Neural crest cell (in vitro differentiated cells): ENCODE measurements at places on chromosomes 7 and 10. TPM values are rescaled to one million over a fixed set of nuclear protein-coding genes. Genes with fewer than 3 reads are reported as not detected.

- DNase-seq, result no peak
Measured at GRCh38 chr10:48251152-48251524, 23.4 kb downstream of the FRMPD2 start.

GPR37 gene
- 4.9 and 6.0 TPM in 2 replicates for total RNA-seq

DNA sequence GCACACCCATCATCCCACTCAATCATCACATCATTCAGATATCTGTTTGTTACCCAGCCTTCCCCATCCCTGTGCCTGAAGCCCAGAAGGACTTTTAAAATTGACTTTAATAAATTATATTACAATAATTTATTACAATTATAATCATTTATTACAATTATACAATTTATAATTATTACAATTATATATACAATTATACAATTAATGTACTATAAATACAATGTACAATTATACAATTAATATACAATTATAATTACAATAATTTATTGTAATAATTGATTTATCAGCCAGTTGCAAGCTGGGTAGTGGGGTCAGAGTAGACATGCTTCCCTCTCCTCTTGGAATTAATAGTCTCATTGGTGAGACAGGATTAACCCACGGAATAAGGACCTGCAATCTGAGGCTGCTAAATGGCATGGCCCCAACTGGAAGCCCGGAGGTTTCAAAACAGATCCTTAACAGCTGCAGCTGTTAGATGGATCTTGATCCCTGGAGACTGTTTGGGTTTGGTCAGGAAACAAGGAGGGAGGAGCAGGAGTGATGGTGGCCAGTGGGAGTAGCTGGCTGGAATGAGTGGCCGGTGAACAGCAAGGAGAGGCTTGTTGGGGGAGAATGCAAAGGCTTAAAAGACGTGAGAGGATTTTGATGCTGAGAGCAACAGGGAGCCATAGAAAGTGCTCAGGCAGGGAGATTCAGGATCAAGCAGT lies 402.8 kb upstream of the PODXL start:
- no peak for DNase-seq

RARRES2 gene
- 24.4 and 26.3 TPM in 2 replicates for total RNA-seq

- no peak for DNase-seq
Measured at GRCh38 chr10:81109200-81109752, 571.6 kb downstream of the SH2D4B start.

DNA sequence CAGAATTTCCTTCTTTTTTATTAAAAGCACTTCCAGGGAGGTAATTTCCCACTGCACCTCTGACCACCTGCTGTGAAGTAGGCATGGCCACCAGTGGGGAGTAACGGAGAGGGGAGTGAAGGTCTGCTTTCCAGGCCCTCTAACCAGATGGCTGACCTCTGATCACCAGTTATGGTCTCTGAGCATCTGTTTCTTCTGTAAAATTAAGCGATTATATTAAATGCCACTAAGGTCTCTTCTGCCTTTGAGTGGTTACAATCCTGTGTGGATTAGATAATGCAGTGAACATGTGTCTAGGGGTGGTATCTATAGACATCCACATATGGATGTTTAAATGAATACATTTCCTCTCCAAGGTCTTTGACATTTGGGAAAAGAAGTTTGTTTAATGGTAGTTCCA lies 199.6 kb downstream of the HERPUD2 start:
- DNase-seq, result no peak

TMEM270 gene
- not detected in 2 replicates for total RNA-seq

- no peak for DNase-seq
Measured at GRCh38 chr10:22491480-22491879, 146.2 kb downstream of the SPAG6 start.

DNA sequence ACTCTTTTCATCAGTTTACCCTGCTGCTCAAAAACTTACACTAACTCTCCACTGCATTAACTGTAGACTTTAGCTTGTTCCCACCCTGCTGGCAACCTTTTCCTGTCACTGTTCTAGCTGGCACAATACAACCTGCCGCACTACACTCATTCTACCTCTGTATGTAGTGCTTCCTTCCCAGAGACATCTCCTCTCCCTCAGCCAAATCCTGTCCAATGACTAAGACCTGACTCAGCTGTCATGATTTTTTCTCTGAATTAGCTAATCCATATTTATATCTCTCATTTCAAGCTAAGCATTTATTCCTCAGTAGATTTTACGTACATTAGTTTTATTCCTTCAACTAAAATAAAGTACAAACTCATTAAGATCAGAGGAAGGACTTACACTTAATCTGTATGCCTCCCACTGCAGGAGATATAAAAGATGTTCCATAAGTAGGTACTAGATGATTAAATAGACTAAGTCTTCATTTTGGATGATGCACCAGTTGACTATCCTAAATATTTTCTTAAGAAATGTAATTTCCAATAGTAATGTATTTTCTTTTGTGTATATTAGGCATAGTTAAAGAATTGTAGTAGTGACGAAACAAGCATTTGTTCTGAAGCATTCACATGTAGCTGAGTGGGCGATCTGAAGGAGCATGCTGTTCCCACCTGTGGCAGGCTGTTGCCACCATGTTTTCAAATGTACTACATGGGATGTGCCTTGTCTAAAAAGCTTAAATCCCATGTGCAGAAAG lies 189.1 kb downstream of the SKAP2 start:
- no peak for DNase-seq

DNA sequence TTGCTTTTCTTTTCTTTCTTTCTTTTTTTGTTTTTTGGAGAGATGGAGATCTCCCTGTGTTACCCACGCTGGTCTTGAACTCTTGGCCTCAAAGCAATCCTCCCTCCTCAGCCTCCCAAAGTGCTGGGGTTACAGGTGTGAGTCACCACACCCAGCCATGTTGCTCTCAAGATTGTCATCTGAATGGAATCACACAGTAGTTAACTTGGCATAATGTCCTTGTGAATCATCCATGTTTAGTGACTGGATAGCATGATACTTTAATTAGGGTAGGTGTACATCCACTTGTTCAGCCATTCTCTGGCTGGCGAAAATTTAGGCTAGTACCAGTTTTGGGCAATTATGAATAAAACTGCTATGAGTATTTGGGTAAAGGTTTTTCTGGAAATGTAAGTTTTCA lies 15.4 kb upstream of the GRB10 start:
- DNase-seq, result no peak

- no peak for DNase-seq
Measured at GRCh38 chr7:95863623-95864022, 91.3 kb downstream of the DYNC1I1 start.

PDAP1 gene
- 146 and 155 TPM in 2 replicates for total RNA-seq

GRCh38 chr7:104126411-104126841 lies 81.4 kb downstream of the ORC5 start:
- DNase-seq, result no peak

TMEM213 gene
- total RNA-seq, result not detected in 2 replicates

- no peak for DNase-seq
Measured at GRCh38 chr10:84401854-84402611, 73.6 kb downstream of the CCSER2 start.

DENND2A gene
- 29.8 and 33.7 TPM in 2 replicates for total RNA-seq

SLC26A5 gene
- not detected in 2 replicates for total RNA-seq

OR2A12 gene
- total RNA-seq, result not detected in 2 replicates

GRCh38 chr10:78281627-78282026 lies 248.0 kb downstream of the RPS24 start:
- no peak for DNase-seq

DNA sequence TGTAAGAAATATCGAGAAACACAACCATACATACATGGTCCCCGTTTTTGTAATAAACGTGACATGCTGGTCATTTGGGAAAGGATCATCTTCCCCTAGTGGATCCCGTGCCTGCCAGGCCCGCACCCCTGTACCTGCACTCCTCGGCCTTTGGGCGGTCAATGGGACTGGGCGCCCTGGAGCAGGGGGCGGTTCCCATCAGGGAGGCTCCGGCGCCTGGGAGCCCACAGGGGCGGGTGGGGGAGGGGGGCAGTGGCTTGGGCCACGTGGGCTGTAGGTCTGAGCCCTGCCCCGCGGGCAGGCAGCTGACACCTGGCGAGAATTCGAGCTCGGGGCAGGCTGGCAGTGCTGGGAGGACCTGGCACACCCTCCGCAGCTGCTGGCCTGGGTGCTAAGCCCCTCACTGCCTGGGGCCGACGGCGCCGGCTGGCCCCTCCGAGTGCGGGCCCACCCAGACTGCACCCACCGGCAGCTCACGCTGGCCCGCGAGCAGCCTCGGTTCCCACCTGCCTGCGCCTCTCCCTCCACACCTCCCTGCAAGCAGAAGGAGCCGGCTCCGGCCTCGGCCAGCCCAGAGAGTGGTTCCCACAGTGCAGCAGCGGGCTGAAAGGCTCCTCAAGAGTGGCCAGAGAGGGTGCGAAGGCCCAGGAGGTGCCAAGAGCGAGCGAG lies 361.6 kb upstream of the GRM3 start:
- no peak for DNase-seq

ANXA8L1 gene
- not detected in 2 replicates for total RNA-seq

TBX20 gene
- total RNA-seq, result 4.6 and 5.5 TPM in 2 replicates

DNA sequence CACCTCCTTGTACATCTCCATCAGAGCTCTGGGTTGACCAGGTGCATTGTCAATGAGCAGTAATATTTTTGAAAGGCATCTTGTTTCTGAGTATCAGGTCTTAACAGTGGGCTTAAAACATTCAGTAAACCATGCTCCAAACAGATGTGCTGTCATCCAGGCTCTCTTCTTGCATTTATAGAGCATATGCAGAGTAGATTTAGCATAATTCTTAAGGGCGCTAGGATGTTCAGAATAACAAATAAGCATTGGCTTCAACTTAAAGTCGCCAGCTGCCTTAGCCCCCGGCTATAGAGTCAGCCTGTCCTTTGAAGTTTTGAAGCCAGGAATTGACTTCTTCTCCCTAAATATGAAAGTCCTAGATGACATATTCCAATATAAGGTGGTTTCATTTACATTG lies 130.5 kb upstream of the INSYN2A start:
- DNase-seq, result no peak
